ENCODE measurements at places on chromosomes 1 and 21. TPM values are rescaled to one million over a fixed set of nuclear protein-coding genes. Genes with fewer than 3 reads are reported as not detected.

DNA sequence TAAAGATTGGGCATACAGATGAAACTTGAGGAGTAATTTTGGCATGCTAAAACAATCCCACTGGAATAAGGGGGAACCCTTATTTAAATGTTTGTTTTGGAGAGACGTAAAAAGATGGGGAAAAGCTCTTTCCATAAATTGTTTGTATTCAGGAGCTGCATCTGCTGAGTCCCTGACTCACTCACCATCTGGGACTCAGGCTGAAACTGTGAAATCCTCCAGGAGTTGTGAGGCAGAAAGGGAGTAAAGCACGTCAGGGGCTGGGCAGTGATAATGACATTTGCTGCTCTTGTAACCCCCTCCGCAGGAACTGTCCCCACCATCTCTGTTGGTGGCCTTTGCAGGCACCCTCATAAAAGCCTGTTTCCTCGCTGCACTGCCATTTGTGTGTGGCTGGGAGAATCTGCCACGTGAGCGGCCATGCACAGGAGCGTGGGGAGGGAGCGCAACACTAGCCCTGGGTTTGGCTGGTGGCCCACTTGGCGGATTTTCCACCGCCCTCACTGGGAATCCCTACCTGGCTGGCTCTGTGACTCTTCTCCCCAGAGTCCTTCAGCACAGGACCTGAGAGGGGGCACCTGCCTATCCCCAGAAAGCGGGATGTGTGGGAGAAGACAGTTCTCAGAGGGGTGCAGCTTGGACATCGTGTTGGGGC is 45.3 kb downstream of the ZSCAN20 start:
- DNase-seq: no peak

DNA sequence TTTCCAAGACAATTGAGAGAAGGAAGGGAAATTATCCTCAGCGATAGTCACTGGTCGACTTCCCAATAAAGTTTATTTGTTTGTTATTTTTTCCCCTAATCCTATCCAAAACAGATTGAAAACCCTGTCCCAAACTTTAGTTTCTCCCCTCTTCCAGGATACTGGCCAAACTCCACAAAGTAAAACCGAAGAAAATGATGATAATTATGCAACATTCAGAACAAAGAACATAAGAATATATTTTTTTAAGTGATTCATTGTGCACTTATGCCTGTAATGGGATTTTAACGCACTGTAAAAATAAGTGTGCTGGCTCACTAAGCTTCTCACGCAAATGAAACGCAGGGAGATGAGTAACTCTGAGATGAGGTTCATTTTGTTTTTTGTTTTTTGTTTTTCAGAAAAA is 6.0 kb downstream of the GLIS1 start:
- DNase-seq: peak; percentile 95

DNA sequence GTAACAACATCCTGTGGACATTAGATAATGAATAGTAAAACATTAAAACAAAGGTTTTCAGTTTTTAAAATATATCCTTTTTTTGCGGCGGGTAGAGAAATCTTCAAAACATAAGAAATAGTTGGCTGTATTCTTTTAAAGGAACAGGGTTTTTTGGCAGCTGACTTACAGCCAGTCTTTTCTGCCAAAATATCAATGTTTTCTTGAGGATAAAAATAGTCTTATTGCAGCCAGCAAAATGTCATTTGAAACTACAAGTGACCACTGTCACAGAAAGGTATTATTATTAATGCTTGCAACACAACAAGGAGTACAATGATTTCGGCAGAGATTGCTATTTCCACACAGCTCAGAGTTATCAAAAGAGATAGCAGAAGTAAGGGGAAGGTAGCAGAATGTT is 21.4 kb downstream of the OLFM3 start:
- no peak for DNase-seq

GRCh38 chr1:4227986-4228385 is 327.9 kb upstream of the C1orf174 start:
- no peak for DNase-seq

- peak; percentile 36 for DNase-seq
Observed at GRCh38 chr21:32463367-32463766, 50.9 kb downstream of the EVA1C start.

DNA sequence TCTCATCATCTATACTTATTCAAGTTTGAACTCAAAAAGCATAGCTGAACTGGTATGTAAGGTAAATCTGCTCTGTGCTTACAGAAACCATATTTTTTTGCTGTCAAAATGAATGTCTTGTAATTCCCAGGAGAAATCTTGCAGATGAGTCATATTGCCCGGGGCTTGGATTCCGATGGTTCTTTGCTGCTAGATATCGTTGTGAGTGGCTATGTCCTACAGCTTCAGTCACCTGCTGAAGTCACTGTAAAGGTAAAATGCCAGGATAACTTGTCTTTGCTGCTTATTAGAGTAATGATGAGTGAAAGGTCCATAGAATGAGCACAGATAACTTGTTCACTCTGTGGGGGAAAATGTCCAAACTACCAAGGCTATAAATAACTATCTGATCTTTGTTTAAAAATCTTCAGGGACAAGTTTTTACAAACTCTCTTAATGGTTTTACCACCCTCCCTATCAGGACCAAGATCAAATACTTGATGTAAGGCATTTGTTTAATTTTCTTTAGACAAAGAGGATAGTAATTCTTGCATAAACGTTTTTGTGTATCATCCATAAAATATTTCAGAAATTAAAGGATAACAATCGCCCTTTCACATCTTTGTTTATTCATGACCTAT is 222.3 kb downstream of the TPR start:
- peak; percentile 56 for DNase-seq

GRCh38 chr1:71232166-71232763 is 151.4 kb upstream of the ZRANB2 start:
- DNase-seq: no peak

DNA sequence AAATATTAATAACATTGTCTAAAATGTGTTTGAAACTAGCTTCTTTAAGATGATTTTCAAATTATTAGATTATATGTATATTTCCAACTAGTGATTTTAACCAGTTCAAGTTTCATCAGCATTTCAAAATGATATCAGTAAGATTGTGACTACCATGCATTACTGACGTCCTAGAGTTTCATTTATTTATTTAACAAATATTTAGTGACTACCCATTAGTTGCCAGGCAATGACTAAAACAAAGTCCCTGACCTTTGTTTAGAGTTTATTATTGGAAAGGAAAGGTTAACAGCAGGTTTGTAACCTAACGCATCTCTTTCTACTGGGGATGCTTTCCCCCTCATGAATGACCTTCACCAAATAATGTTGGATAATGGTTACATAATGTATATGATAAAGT is 7.6 kb upstream of the C4BPB start:
- DNase-seq: no peak

BEST4 gene
- polyA plus RNA-seq: 0.22 TPM

SPRR4 gene
- not detected for polyA plus RNA-seq

SPRR1A gene
- polyA plus RNA-seq: not detected

OR2AK2 gene
- polyA plus RNA-seq: not detected

Data from BJ (cell line).